ENCODE measurements at places on chromosomes 16 and 17.

- no peak for DNase-seq
Measured at GRCh38 chr16:14389359-14389758, 240.7 kb downstream of the PARN start.

DNA sequence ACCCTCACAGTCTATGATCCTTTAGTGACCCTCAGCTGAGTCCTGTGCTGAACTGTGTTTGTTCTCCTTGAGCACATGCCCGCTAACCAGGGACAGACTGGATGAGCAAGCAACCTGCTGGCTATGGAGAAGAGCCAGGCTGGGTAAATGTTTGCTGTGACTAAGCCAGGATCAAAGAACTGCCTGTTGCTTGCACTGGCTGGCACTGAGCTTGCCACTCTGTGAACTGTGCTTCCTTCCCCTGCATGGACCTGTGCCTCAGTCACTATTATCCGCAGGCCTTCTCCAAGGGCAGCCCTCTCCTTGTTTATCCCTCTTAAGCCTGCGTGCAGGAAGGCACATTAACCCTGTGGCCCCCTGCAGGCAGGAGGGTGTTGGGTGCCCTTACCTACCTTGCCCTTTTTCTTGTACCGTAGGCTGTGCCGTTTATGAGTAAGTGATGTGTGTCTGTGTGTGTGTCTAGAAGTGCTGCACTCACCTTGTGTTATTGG is 7.4 kb downstream of the PNPO start:
- no peak for DNase-seq

GRCh38 chr16:1530349-1530882 is 3.0 kb upstream of the TMEM204 start:
- no peak for DNase-seq

DNA sequence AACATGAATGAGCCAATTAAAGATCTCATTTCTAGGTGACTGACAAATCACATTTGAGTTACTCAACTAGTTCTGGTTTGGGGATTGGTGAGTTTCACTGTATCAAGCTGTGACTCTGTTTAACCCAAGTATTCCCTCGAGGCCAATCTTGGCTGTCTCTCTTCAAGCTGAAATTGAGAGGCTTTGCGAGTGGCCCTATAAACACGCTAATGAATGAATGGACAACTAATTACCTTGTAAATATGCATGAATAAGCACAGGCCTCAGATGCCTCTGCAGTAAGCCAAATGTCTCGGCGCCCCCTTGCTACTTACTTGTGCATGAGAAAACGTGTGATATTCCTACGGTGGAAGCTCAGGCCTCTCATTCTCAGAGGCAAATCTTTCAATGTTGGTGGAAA is 450.3 kb upstream of the PSMD7 start:
- DNase-seq = no peak
